H7 (cell line): ENCODE measurements at places on chromosomes 5 and 9. TPM values are rescaled to one million over a fixed set of nuclear protein-coding genes. Genes with fewer than 3 reads are reported as not detected.

ENHO gene
- 33.3 and 35.1 TPM in 2 replicates for total RNA-seq

ANGPTL2 gene
- 4.7 and 8.3 TPM in 2 replicates for total RNA-seq

LRRC19 gene
- not detected in 2 replicates for total RNA-seq

SVEP1 gene
- total RNA-seq, result 0.24 and 0.30 TPM in 2 replicates

NPR2 gene
- 6.4 and 7.5 TPM in 2 replicates for total RNA-seq

ZBTB34 gene
- total RNA-seq, result 11.2 and 14.1 TPM in 2 replicates

TOR1B gene
- 17.9 and 18.2 TPM in 2 replicates for total RNA-seq

TMEM174 gene
- not detected in 2 replicates for total RNA-seq

PDE6A gene
- total RNA-seq, result not detected in 2 replicates

DCTN3 gene
- total RNA-seq, result 19.4 and 23.6 TPM in 2 replicates

MARCOL gene
- total RNA-seq, result not detected in 2 replicates

CRHBP gene
- total RNA-seq, result 1.00 and 2.3 TPM in 2 replicates

BTNL3 gene
- not detected in 2 replicates for total RNA-seq

MELK gene
- total RNA-seq, result 65.2 and 71.4 TPM in 2 replicates

TTC23L gene
- total RNA-seq, result 0.55 and 1.4 TPM in 2 replicates

PCDHB5 gene
- 0.07 TPM in 2 replicates for total RNA-seq

TAF11L10 gene
- not detected in 2 replicates for total RNA-seq

PCDHGA10 gene
- 0.35 and 0.78 TPM in 2 replicates for total RNA-seq

GRM6 gene
- not detected in 2 replicates for total RNA-seq

ADRA1B gene
- 0.14 TPM in 1 of 2 replicates, not detected in the other for total RNA-seq
